ENCODE measurements at places on chromosomes 3 and 15.

DNA sequence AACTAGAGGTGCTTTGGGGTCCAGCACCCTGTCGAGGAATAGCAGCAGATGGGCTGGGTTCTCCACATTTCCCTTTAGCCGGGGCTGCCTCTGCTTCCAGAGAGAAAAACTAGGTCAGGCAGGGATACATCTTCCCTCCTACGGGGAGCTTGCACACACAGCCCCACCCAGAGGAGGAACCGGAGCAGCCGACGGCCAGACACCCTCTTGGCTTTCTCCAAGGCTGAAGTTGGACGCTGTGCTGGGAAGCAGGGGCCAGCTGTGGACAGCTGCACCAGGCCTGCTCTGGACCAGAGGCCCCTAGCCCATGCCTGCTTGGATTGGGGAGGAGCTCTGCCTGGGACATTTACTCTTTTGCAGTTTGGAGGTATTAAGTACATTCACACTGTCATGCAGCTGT lies 44.7 kb upstream of the NR2C2 start:
- no peak for DNase-seq

DNA sequence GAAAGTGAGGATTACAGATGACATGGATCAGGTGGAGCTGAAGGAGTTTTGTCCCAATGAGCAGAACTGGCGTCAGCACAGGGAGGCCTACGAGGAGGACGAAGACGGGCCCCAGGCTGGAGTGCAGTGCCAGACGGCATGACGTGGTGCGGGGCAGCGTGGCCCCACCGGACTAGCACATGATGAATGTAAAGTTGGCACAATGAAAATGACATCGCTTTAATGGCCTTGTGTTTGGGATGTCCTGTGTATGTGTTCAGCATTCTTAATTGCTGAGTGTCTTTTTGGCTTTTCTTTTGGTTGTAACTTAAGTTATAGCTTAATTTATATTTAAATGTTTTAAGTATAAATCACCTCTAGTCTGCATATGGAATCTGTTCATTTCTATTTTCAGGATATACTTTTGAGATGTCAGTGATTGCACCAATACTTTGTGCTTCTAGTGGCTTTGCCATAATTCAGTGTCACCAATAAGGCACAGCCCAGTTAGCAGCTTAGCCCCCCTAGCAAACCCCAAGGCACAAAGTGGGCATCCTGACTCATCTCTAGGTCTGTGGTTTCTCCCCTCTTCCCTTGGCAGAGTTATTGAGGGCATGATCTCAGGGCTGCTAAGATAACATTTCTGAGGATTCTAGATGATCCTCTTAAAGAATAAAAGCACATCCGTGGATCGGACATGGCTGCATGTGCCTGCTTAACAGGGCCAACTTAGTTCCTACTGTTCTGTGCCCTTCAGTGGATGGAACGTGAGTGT lies 16.1 kb downstream of the DNAJA4 start:
- DNase-seq: no peak

DNA sequence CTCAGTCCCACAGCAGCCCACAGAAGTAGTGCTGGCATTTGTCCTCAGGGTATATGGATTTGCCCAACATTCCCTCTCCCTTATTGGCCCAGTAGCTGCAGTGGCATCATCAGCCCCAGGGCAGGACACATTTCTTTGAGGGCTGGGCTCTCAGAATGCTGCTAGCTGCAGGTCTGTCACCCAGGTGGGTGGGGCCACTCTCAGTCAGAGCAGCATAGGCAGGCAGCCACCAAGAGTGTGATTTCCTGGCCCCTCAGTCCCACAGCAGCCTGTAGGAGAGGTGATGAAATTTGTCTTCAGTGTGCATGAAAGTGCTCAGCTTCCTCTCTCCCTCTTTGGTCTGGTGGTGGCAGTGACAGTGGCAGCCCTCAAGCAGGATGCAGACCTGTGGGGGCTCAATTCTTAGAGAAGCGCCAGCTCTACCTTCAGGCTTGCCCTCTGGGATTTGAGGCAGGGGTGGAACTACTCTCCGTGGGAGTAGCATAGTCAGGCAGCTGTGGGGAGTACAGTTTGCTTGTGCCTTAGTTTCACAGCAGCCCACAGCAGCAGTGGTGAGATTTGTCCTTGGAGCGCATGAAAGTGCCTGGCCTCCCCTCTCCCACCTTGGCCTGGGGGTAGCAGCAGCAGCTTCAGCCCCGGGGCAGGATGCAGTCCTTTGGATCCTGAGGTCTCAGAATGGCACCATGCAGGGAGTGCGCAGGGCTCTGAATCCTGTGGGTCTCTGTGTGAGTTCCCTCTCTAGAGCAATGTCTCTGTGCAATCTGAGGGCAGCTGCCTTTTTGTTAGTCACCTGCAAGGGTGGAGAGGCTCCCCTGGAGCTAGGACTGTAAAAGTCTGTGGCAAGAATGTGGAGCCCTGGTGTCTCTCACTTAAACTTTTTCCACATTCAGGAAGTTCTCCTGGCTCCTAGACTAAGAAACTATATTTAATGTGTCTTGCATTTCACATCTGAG lies 1229.1 kb downstream of the ROBO2 start:
- DNase-seq: no peak

DNA sequence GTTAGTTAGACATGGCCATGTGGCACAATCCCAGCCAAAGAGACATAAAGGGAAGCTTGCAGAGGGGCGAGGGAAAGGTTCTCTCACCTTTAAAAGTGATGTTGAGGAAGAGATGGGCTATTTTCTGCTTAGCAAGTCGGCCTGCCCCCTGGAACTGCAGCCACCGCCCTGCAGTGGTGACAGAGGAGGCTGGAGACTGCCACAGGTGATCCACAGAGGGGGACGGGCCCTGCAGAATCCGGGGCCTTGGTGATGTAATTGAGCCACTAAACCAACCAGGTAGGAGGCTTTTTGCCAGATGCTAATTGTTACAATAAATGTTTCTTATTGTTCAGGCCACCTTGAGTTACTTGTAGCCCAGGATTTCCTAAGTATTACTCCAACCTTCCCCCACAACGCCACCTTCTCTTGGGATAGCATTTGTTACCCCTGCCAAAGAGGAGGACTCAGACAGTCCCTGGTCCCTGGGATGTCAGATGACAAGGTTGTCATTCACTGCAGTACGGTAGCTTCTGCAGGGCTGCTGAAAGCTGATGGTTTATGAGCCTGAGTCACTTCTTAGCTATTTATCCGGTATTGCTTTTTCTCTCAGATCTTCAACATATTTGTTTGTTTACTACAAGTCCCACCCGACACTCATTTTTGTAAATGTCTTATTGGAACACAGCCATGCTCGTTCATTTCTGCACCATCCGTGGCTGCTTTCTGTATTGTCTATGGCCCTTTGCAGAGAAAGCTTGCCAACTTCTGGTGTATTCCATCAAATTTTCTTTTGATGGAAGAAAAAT lies 63.3 kb upstream of the SEC61A1 start:
- DNase-seq: no peak

- no peak for DNase-seq
Measured at GRCh38 chr3:197007296-197007940, 22.2 kb downstream of the MELTF start.

Data from GM12892 (cell line).